ENCODE measurements at places on chromosomes 3 and 15.

DNA sequence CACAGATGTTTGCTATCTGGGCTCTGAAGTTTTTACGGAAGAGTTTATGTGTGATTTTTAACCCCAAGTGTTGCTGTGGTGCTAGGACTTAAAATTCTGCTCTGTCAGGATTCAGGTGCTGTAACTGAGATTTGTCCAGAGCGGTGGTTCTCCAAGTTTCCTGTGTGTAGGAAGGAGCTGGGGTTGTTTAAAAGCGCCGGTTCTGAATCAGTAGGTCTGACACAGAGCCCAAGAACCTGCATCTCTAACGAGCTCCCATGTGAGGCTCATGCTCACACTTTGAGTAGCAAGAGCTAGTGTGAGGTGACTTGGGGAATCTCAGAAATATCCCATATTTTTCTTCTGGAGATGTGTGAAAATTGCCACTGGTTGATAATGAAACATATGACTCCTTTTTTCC is 325.5 kb downstream of the SATB1 start:
- DNase-seq: no peak

- no peak for DNase-seq
Measured at GRCh38 chr3:193842029-193842798, 249.2 kb downstream of the OPA1 start.

DNA sequence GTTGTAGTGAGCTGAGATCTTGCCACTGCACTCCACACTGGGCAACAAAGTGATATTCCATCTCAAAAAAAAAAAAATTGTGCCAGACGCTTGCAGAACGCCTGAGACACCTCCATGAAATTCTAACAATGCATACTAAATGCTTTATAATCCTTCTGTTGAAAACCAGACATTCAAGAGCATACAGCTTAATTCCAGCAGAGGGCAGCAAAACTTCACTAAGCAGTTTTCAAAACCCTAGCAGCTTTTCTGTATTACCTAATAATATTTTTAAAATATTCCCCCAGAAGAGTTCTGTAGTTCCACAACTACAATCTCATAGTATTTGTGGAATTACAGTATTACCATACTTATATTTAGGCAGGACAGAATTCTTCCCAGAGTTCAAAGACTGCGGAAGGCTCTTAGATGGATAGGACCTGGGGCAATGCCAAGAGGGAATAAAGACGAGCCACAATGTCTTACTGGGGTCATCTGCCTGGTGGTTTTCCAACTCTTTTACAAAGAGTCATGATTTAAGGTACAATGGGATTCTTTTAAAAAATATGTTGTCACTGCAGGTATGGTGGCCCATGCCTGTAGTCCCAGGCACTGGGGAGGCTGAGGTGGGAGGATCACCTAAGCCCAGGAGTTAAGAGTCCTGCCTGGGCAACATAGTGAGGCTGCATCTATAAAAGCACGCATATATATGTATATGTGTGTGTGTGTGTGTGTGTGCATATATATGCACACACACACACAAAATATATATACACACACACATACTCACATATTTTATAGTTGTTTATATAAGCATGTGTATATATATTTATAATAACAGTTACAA is 19.6 kb upstream of the TASOR start:
- peak; percentile 17 for DNase-seq

GRCh38 chr3:48739617-48739954 is 22.6 kb upstream of the IP6K2 start:
- DNase-seq: no peak

GRCh38 chr3:128269006-128269775 is 115.9 kb downstream of the EEFSEC start:
- no peak for DNase-seq

- no peak for DNase-seq
Measured at GRCh38 chr3:45635475-45636256, 41.1 kb downstream of the LIMD1 start.

DNA sequence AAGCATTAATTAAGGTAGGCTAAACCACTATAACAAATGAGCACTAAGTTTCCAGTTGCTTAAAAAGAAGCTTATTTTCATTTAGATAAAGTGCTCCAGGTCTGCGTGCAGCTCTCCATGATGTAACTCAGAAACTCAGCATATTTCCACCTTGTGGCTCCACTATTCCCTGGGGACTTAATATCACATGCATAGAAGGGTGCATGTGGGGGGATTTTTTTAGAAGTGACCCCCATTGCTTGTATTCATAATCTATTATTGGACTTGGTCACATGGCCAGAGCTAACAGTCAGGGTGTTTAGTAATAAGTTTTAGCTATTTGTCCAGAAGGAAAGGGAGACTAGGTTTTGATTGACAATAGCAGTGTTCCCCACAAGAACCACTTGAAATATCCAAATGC is 86.8 kb downstream of the TMCO5A start:
- no peak for DNase-seq

DNA sequence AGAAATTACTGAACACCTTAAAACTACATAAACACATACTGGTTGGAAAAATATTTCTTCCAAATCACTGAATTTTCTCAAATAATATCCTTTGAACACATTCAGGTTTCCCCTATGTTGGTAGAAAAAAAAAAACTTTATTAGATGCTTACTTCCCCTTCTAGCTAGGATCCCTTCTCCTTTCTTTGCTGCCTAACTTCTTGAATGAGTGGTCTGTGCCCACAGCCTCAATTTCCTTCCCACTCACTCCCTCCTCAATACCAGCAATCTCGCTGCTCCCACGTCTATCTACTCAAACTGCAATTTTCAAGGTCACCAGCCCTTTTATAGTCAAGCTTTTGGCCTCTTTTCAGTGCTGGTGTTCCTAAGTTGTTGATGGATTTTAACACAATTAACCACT is 8.3 kb downstream of the CD200R1 start:
- no peak for DNase-seq

DNA sequence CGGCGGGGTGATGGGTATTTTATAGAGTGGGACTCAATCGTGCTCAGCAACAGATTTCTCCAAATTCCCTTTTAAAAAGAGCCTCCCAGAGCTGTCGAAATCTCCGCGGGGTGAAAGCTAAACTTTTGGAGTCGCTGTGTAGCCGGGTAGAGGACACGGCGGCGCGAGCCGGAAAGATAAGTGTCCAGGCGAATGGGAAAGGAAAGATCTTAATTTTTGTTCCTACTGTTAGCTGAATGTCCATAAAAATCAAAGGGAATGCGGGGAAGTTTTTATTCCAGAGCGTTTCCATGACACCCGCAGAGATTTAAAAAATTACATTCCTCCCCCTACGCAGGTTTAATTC is 9.1 kb downstream of the EOMES start:
- no peak for DNase-seq

GRCh38 chr3:100205171-100205570 is 55.6 kb upstream of the TBC1D23 start:
- DNase-seq: no peak

DNA sequence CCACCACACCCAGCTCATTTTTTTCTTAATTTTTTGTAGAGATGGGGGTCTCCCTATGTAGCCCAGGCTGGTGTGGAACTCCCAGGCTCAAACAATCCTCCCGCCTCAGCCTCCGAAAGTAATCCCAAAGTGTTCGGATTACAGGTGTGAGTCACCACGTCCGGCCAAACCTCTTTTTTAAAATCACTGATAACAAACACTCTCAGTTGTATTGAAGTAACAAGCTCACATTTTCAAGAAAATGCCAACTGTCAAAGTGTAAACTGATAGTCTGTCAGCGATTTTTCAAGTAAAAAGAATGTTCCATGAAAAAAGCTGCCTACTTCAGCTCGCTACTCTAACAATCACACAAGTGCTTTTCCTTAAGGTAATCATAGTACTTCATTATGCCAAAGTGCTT is 33.4 kb downstream of the UBXN7 start:
- DNase-seq: no peak

- no peak for DNase-seq
Measured at GRCh38 chr3:141278196-141279076, 46.8 kb downstream of the PXYLP1 start.

- no peak for DNase-seq
Measured at GRCh38 chr3:72473156-72473555, 375.1 kb downstream of the SHQ1 start.

DNA sequence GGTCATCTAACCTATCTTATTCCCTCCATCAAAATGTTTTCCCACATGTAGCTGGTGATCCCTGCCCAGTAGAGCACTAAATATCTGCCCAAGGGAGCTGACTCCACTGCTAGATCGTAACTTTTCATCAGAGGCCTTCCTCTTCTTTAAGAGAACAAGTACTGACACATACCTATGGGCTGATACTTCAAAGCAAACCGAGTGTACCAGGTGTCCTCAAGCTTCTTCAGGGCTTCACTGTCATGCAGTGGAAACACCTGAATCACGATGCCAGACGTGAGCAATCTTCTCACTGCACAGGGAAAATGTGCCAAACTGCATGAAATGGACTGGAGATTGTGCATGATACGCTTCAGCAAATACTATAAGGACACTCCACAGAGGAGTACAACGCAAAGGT is 41.6 kb downstream of the ANO10 start:
- no peak for DNase-seq

DNA sequence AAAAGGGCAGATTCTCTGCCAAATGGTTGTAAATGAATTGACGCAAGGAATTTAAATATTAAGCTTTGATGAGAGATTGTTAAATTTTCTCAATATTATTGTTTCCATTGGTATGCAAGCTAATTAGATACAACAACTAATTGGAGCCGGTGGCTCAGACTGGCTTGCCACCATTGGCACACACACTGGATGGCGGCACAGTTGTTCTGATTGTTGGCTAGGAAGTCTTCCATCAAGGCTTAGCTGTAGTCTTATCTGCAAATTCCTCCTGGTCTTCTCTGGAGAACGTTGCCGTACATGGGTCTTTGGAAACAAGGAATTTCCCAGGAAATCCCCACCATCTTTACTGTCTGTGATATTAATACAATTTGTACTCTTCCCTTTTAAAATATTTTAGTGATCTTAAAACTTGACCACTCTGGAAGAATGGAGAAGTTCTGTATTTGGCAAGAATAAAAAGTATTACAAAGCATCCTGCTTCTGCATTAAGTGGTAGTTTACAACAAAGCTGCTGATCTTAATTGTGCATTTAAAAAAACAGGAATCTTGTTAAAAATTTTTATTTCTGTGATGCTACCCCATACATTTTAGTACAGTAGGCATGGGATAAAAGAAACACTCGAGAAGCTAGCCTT is 126.5 kb downstream of the UBE2E2 start:
- no peak for DNase-seq

DNA sequence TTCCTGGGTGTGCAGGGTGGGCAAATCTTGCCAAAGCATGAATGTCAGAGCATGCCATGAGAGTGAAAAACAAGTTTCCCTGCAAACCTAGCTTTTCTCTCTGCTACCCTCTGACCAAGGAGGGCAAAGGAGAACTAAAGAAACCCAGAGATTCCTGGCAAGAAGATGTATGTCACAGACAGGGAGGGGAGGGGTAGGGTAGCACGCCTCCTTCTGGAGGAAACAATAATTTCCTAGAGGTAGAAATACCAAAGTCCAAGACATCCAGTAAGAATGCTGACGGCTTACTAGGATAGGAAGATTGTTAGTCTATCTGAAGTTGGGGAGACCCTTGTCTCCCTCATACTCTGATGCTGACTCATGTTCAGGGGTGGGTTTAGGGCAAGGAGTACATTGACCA is 203.9 kb downstream of the NR1D2 start:
- no peak for DNase-seq

GRCh38 chr3:35241236-35241635 is 398.1 kb upstream of the ARPP21 start:
- no peak for DNase-seq

- DNase-seq: no peak
Measured at GRCh38 chr3:193564012-193564411, 9.3 kb upstream of the ATP13A4 start.
